HEK293T (cell line): ENCODE measurements at places on chromosomes 11 and 22.

- no peak for DNase-seq
Observed at GRCh38 chr11:78828676-78829075, 254.0 kb upstream of the NARS2 start.

GRCh38 chr11:32963721-32964120 is 52.0 kb upstream of the DEPDC7 start:
- DNase-seq = no peak

- no peak for DNase-seq
Observed at GRCh38 chr22:31083923-31084810, 3.0 kb downstream of the SMTN start.

- no peak for DNase-seq
Observed at GRCh38 chr11:123057661-123058305, 4.2 kb downstream of the HSPA8 start.

DNA sequence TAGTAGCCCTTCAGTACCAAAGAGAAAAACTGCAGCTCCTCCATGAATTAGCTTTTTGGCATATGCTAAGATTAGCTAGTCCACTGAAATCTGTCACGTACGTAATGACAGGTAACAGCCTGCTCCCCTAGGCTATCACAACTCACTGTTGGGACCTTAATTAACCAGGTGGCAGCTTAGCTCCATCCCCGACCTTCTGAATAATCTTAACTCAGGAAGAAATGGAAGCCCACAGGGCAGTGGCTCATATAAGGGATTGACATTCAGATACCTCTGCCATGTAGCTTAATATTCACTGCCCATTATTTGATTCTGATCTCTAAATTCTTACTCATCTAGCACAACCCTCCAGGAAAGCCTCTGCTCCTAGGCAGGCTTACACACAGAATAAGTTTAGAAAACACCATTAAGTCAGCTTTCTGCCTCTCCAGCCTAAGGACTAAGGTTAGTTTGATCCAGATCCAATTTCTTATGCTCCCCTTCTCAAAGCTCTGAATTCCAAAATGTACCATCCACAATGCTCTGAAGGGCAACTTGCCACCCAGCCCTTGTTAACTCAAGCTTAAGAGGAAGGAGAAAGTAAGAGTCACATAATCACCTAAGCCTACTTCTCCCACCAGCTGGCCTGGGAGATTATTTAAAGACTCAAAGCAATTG is 5.0 kb downstream of the HSPA8 start:
- DNase-seq = no peak

- no peak for DNase-seq
Observed at GRCh38 chr11:1832920-1833295, 1.9 kb upstream of the SYT8 start.

DNA sequence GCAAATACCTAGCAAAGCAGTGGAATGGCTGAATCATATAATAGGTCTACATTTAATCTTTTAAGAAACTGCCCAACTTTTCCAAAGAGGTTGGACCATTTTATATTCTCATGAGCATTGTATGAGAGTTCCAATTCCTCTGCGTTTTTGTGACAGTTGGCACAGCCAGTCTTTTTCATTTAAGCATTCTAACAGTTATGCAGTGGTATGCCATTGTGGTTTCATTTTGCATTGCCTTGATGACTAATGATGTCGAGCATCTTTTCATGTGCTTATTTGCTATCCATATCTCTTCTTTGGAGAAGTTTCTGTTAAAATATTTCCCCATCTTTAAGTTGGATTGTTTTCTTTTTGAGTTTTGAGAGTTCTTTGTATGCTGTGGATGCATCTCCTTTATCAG is 38.7 kb downstream of the EIF3F start:
- no peak for DNase-seq

GRCh38 chr22:42887523-42888507 is 30.7 kb upstream of the ARFGAP3 start:
- no peak for DNase-seq

- DNase-seq = no peak
Observed at GRCh38 chr11:92890846-92891245, 78.6 kb upstream of the MTNR1B start.

DNA sequence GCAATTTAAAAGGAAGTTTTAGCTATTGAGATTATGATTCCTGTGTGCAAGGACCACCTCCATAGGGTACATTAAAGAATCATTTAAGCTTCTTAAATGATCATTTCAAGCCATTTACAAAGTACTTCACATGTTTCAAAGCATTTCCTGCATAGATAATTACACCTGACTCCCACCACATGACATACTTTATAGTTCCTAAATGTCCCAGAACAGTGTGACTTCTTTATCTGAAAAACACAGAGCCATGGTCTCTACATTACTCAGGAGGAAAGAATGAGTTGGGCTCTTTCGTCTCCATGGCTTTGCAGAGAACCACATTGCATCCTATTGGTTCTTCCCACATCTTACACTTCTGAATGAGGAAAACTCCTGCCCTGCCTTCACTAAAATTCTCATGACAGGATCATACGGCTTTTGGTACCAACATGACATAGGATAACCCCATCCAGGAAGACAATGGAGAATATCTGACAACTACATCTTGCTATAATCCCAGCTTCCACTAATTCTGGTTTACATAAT is 88.6 kb downstream of the ETS1 start:
- no peak for DNase-seq

- DNase-seq = no peak
Observed at GRCh38 chr22:23396362-23397007, 183.6 kb downstream of the IGLL1 start.

DNA sequence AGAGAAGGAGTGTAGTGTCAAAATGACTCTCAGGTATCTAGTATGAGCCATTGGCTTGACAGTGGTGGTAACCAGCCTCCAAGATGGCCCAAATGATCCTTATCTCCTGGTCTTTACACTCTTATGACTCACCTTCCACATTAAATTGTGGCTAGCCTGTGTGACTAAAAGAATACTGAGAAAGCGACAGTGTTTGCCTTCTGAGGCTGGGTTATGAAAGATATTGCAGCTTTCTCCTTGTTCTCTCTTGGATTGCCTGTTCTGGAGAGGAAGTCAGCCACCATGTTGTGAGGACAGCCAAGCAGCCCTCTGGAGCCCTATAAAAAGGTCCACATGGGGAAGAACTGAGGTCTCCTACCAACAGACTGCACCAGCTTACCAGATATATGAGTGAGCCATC is 15.8 kb downstream of the C11orf71 start:
- no peak for DNase-seq

DNA sequence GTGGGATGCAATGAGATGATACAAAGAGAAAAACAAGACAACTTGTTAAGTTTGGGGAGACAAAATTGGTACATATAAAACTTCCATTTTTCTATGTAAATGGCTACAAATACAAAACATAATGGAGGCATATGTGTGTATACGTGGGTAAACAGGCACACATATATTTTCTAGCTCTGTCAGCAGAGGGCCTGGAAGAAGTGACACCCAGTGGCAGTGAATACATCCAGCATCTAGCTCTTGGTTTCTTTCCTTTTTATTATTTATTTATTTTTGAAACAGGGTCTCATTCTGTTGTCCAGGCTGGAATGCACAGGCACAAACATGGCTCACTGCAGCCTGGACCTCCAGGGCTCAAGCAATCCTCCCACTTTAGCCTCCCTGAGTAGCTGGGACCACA is 5.0 kb upstream of the RASL10A start:
- no peak for DNase-seq

GRCh38 chr11:128905345-128906184 is 14.4 kb downstream of the KCNJ5 start:
- peak; percentile 80 for DNase-seq

- DNase-seq = no peak
Observed at GRCh38 chr22:36134182-36134581, 26.4 kb downstream of the APOL3 start.

- no peak for DNase-seq
Observed at GRCh38 chr11:121553806-121554205, 101.0 kb upstream of the SORL1-AS1 start.

DNA sequence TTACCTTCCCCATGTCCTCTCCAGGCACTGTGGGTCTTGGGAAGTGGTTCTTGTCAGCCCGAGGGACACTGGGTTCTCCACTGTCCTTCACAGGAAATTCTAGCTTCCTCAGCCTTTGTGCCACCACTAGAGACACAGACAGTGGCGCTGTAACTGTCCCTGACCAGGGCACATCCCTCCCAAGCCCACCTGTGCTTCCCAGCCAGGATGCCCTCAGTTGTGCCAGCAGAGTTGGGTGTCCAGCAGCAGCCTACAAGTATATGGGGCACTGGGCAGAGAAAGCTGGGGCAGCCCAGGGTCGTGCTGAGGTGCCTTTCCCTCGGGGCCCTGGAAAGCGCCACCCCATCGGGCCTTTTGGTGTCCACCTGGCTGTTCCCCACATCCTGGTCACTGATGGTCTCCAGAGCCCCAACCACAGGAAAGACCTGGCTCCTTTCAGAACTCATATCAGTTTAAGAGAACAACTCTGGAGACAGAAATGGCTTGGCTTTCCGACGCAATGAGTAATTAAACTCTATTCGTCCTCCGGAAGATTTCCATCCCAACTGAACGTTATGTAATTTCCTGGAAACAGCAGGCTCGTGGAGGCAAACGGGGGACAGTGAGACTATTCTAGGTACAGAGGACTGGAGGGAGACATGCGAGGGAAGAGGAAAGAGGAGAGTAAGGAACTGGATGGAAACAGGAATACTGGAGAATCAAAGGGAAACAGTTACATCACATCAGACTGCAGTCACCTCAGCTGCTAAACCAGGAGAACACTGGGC is 28.6 kb downstream of the PPP2R1B start:
- DNase-seq = no peak

- DNase-seq = no peak
Observed at GRCh38 chr11:30991802-30992512, 377.6 kb downstream of the DCDC1 start.

GRCh38 chr22:49432897-49433443 is 394.7 kb downstream of the BRD1 start:
- no peak for DNase-seq

GRCh38 chr11:64667154-64667745 is 55.7 kb downstream of the NRXN2 start:
- no peak for DNase-seq
